Stimulated activated CD8-positive, alpha-beta memory T cell treated with anti-CD3 and anti-CD28 coated beads, Interleukin-12 subunit alpha, Interleukin-12 subunit beta, amount 100 ng/mL, for 4 hours (primary cell): ENCODE measurements at places on chromosomes 11 and 22.

DNA sequence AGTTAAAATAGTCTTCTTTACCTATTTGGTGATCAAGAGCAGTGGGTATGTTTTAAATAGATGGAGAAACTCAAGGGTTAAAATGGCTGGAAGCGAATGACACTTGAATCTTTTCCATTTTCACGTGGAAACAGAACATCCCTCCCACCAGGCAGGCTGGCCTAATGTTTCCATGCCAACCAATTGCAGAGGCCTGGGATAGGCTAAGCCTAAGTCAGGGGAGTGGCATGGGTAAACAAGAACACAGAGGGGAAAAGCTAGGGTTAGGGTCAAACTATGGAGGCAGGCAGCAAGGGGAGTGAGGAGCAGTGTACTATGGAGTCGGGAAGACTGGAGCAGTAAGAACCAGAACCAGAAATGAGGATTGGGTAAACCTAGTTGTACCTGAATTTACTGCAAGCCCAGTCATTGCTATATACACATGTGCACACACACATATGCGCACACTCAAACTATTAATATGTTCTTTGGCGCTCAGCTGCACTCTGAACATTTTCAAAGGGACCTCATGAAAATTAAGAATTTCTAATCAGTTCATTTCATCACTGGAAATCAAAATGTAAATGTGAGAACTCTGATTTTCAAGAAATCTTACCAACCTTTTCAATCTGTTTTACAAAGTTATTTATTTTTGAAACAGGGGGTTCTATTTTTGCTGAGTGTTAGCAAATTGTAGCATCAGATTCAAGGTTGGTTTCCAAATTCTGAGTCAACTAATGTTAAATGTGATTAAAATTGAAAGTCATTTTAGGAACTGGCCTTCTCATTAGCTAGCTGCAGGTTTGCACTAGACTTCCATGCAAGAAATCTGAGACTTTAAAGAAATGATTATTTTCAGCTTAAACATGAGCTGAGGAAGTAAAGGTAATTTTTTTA, 327.0 kb upstream of the CCDC90B start:
- no peak for DNase-seq

- DNase-seq, result no peak
These were observed 314.6 kb downstream of the BLID start for GRCh38 chr11:121801394-121801748.

DNA sequence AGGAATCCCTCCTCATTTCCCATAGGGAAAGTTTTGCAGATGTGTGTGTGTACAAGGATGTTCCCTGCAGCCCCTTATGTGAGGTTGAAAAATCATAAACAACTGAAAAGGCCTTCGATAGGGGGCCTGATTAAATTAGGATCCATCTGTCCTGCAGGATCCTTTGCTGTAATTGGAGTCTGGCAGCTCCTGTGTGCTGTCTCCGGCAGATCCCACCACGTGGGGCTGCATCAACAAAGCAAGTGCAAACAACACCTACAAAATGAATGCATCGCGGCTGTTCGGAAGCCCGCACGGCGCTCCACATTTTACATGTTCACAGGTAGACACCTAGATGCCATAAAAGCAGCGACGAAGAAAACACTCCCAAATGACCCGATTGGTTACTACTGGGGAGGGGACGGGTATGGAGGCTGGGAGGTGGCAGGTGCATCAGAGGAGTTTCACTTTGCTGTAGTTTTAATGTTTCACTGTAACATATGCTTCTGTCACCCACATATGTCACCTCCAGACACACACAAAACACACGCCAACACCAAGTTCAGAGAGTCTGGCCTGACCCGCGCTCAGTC, 52.2 kb downstream of the NFAM1 start:
- no peak for DNase-seq

GRCh38 chr22:49882519-49883293, 29.1 kb downstream of the ZBED4 start:
- no peak for DNase-seq
